ENCODE measurements at places on chromosomes 6 and 20.

- DNase-seq = no peak
Observed at GRCh38 chr20:711576-711975, 36.0 kb upstream of the SCRT2 start.

DNA sequence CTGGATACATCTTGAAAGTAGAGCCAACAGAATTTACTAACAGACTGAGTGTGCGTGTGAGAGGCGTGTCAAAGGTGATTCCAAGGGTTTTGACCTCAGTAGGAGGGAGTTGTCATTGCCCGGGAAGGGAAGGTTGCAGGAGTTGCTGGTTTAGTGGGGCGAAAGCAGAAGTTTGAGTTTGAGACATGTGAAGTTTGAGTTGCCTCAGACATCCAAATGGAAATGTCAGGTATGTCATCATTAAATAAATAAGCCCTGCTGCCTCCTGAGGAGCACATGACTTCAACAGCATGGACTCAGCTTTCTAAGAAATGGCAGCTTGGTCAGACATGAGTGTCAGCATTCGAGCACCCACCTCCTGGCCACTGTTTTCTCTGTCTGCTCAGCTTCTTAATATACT lies 26.6 kb upstream of the TGM2 start:
- DNase-seq = no peak

GRCh38 chr20:5696011-5696559 lies 54.1 kb upstream of the SHLD1 start:
- DNase-seq = no peak

- DNase-seq = no peak
Observed at GRCh38 chr6:21151119-21151518, 442.4 kb upstream of the SOX4 start.

DNA sequence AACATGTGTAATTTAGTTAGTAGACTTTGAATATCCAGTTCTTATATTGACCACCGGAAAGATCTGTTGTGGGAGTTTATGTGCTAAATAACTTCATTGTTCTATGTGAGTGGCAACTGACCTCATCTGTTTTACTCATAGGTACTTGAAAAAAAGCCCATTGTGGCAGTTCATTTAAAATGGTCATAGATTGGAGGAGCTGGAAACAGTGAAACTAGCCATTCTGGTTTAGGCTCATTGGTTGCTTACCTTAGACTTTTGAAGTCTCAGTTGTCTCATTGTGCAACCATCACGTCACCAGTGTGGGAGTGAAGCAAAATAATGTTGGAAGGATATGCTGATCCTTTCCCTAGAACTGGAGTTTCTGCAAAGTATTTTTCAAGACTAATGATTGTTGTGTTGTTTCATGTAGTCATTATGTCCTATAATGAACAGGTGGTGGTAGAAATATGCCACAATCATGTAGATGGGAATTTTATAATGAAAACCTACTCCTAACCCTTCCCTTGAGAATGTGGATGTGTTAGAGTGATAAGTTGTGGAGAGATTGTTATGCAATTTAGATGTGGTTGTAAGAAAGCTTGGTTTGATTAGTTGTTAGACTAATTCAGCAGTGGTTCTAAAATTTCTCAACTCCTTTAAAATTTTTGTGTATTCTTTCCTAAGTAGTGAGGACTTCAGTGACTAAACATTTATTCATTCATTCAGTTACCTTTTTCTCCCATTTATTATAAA lies 18.3 kb downstream of the DSP start:
- no peak for DNase-seq

Measured in NCI-H1417 treated with DMSO at 0.1 percent for 48 hours (cell line).